ENCODE measurements at places on chromosomes 12 and 14. TPM values are rescaled to one million over a fixed set of nuclear protein-coding genes. Genes with fewer than 3 reads are reported as not detected.

The GALNT16 gene
- 9.3 TPM for total RNA-seq

The A2M gene
- total RNA-seq: 61.8 TPM

The KRT83 gene
- total RNA-seq: not detected

The RFLNA gene
- total RNA-seq: 8.5 TPM

The TMCC3 gene
- total RNA-seq: 14.2 TPM

Data from cerebellum (tissue), 4 donors.